ENCODE measurements at places on chromosomes 5 and 9. TPM values are rescaled to one million over a fixed set of nuclear protein-coding genes. Genes with fewer than 3 reads are reported as not detected.

ADAMTS16 gene
- 1.3 TPM for polyA plus RNA-seq

GLIPR2 gene
- polyA plus RNA-seq = 8.0 TPM

SV2C gene
- polyA plus RNA-seq = 0.88 TPM

ITK gene
- not detected for polyA plus RNA-seq

CDH12 gene
- 2.3 TPM for polyA plus RNA-seq
